ENCODE measurements at places on chromosomes 11 and 22.

DNA sequence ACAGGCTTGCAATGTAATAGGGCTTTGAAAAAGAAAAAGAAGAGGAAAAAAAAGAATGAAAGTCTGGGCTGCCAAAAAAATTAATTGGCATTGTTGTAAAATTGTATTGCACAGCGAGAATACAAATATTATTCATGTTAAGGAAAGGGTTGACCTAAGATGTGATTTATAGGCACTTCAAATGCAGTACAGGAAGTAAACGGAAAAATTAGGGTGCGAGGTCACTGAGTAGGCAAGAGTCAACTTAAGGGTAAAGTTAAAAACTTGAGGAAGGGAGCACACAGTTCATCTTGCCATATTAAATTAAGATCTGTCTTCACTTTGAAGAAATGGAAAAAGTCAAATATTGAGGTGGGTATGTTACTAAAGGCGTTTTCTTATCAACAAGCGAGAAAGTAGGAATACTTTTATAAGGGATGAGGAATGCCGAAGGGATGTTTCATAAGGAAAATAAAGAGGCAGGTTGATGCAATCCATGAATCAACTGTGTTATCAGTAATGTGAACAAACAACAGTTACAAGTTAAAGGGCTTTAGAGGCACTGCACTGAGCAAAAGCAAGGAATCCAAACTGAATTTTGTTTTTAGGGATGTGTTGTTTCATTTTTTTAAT lies 123.0 kb downstream of the WT1 start:
- DNase-seq = peak; percentile 9

DNA sequence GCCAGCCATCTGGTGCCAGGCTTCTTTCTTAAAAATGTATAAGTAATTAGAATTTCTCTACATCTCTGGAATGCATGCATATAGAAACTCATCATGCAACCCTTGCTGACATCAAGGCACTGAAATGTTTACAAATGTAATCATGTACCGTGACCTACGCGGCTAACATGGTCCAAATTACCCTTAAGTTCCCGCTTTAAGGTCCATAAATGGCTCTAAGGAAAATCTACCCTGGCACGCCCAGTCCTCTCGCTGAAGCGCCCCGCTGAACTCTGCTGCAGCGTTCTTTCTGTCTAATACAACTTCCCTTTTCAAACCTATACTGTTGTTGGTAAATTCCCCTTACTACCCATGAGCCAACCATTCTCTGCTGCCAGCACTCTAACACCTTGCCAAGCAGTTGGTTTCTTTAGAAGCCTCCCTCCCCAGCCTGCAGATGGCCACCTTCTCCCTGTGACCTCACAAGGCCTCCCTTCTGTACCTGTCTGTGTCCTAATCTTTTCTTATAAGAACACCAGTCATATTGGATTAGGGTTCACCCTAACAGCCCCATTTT lies 13.5 kb upstream of the HMOX1 start:
- no peak for DNase-seq

- no peak for DNase-seq
Observed at GRCh38 chr11:102239911-102240310, 77.4 kb upstream of the BIRC3 start.

GRCh38 chr11:33540946-33541915 lies 159.4 kb downstream of the C11orf91 start:
- DNase-seq = no peak

DNA sequence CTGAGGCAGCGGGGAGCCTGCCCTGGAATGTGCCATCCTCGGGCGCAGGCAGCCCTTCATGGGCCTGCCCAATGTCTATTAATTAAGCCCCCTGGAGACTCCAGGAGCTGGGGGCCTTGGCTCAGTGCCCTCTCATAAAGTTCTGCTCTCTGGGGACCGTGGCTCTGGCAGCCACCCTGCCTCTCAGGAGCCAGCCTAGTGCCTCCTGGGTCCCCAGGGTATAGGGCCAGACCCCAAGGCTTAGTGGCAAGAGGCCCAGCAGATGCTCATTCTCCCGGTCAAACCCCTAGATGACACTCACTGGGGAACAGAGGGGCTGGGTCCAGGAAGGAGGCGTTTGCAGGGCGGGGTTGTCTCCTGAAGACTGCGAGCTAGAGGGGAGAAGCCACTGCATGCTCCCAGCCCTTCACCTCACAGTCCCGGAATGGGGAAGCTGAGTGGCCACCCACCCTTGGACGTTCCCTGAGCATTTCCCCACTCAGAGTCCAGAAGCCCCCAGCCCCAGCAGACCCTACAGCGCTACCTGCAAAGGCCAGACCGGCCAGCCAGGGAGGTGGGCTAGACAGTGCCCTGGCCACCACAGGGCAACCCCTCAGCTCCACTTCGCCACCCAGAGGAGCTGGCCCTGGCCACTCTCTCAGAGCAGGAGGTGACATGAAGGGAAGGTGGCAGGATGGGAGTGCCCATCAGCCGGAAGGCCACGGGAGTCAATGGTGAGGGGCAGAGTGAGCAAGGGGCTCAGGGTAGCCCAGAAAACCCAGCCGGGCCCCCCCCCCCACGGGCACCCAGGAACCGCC lies 83.0 kb downstream of the CDKN1C start:
- DNase-seq = no peak

DNA sequence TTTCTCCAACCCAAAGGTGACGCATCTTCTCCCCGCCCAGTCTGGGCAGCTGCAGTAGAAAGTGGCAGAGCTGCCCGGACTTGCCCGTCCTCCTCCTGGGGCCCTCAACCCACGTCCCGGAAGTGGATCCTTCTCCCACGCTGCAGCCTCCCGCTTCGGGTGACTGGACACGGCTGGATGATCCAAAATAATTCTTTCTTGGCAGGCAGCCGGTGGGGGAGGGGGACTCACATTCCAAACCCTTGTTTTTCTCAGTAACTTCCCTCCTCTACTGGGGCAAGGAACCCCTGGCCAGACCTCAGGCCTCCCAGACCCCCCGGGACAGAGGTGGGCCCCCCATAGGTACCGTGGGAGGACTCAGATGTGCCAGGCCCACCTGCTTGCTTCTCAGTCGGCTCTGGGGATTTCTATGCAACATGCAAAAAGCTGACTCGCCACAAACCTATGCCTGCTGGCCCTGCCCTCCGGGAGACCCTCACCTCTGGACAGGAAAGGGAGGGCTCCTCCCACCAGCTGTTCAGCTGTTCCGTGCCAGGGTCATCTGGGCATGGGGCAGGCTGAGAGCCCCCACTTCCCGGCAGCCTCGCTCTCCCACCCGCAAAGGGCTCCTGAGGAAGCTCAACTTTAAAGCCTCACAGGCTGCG lies 1.4 kb downstream of the PLXNB2 start:
- peak; percentile 83 for DNase-seq

- DNase-seq = no peak
Observed at GRCh38 chr11:72535194-72535547, 100.8 kb upstream of the CLPB start.

GRCh38 chr11:122681735-122682134 lies 26.2 kb downstream of the UBASH3B start:
- no peak for DNase-seq

DNA sequence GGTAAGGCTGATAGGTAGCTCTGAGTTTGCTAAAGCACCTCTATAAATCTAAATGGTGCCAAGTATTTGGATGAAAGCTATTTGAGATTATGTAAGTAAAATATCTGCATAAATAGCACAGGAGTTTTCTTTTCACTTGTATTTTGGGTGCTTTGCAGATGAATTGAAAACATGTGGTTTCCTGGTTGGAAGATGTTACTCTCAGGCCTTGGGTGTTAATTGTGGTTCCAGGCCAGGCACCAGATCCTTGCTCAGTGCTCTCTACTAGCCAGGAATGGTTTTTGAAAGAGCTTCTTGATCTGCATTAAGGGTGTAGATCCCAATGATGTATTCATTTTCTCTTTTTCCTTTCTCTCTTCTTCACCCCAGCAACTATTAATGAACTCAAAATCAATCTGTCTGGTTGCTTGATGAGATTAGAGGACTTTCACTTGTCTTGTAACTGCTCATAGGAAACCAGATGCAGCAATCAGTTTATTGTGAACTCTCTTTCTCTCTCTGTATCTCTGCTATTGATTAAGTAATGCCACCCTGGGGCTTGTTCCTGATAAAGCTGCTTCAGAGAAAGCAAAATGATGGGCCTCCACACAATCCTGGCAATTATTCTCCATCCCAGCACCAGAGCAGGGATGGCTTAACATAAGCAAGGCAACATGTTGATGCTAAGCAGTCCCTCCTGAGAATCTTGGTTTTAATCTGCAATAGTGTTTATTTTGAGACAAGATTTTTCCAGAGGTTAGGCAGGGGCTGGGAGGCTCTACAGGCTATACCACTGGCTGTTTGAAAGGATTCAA lies 147.0 kb upstream of the NTM start:
- no peak for DNase-seq

DNA sequence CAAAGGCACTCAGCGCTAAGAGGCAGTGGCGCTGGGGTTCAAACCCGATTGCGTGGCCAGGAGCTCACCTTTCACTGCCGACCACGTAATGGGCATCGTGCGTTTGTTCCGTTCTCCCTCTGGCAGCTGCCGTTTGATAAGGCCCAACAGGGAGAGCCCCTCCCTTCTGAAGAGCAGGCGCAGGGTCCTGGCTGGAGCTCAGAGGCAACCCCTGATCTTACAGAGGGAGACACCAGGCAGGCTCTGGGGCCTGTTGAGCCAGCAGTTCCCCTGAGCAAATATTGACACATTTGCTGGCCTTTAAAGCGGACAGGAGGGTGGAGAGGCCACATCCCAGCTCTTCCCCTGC lies 11.7 kb upstream of the C1QTNF6 start:
- no peak for DNase-seq

- no peak for DNase-seq
Observed at GRCh38 chr11:105232021-105232420, 92.5 kb upstream of the CARD18 start.

- no peak for DNase-seq
Observed at GRCh38 chr11:65616575-65617001, 1.0 kb downstream of the PCNX3 start.

- DNase-seq = no peak
Observed at GRCh38 chr11:72763823-72764222, 11.6 kb upstream of the ARAP1 start.

DNA sequence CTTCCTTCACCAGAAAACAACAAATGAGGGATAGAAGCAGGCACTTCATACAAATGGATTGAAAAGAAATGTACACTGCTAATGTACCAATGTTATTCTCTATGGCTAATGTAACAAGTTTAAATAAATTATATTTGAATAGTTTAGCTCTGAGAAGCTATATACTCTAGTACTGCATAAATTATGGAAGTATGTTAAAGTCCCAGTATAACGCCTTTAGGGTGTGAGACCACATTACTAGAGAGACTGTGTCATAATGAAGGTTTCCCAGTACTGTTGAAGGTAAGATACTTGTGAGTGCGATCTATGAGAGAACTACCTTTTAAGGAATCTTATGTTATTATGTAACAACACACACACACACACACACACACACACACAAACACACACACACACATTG lies 39.8 kb upstream of the GAB2 start:
- no peak for DNase-seq

DNA sequence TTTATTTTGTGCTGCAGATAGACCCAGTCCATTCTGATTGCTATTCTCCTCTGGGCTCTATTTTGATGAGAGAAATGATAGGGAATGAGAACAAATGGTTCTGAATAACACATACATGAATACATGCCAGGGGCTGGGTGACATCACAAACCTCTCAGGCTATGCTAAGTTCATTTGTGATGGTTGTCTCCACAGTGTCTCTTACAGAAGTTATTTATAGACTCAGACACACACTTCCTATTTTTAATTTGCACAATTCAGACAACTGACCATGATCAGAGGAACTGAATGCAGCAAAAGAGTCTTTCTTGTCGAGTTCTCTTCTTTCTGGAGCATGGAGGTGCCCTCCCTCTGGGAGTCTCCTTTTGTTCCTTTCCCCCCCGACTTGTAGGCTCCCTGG lies 991.7 kb downstream of the OPCML start:
- no peak for DNase-seq

- DNase-seq = no peak
Observed at GRCh38 chr11:34105957-34106504, 602 bp downstream of the NAT10 start.

DNA sequence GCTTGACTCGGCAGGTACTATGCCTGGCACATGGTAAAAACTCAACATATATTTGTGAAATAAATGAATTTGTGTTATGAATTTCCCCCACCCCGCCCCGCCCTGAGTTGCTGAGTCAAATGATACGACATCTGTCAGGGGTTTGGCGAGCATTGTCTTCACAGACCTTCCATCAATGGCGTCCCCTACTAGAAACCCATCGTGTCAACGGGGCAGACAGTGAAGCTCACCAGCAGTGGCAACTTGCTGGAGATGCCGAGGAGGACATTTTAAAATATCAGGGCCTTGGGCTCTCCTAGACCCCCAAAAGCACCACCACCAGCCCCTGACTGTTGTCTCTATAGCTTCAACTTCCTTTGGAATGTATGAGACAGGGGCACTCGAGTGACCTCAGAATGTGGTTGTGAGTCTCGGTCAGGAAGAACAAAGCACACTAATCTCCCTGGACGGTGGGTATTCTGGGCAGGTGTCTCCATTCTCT lies 761 bp upstream of the NXF1 start:
- no peak for DNase-seq

DNA sequence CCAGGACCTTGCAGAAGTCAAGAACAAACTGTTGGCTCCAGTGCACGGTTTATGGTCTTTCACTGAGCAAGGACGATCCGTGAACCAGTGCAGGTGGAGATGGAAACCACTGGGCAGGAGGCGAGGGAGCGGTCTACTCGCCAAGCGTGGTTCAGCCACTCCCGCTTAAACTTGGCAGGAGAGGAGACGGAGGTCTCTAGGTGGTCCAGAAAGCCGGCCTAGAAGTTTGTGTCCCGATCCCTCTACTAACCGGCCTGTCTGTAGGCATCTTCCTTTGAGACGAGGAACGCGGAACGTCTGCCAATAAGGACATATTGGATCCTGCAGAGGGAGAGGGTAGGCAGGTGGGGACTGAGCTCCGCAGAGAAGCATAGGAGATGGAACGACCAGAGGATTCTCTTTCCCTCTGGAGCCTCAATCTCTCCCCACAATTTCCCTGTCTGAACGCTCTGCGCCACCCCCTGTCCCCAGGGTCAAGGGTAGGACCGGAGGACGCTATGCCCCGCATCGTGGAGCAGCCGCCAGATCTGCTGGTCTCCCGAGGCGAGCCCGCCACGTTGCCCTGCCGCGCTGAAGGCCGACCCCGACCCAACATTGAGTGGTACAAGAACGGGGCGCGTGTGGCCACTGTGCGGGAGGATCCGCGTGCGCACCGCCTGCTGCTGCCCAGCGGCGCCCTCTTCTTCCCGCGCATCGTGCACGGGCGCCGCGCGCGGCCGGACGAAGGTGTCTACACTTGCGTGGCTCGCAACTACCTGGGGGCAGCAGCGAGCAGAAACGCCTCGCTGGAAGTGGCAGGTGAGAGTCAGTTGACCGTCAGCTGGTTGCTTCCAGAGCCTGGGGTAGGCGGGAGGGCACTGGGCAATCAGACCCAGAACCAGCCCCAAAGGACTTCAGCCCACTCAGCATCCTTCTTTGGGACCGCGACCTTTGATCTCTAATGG lies 3.4 kb downstream of the ROBO3 start:
- DNase-seq = no peak

GRCh38 chr11:27358296-27358695 lies 4.7 kb downstream of the CCDC34 start:
- DNase-seq = no peak

- DNase-seq = no peak
Observed at GRCh38 chr11:72738199-72739141, 13.7 kb downstream of the ARAP1 start.
